ENCODE measurements at places on chromosomes 1 and 21.

GRCh38 chr1:223022641-223023473 lies 120.2 kb downstream of the TLR5 start:
- no peak for DNase-seq

DNA sequence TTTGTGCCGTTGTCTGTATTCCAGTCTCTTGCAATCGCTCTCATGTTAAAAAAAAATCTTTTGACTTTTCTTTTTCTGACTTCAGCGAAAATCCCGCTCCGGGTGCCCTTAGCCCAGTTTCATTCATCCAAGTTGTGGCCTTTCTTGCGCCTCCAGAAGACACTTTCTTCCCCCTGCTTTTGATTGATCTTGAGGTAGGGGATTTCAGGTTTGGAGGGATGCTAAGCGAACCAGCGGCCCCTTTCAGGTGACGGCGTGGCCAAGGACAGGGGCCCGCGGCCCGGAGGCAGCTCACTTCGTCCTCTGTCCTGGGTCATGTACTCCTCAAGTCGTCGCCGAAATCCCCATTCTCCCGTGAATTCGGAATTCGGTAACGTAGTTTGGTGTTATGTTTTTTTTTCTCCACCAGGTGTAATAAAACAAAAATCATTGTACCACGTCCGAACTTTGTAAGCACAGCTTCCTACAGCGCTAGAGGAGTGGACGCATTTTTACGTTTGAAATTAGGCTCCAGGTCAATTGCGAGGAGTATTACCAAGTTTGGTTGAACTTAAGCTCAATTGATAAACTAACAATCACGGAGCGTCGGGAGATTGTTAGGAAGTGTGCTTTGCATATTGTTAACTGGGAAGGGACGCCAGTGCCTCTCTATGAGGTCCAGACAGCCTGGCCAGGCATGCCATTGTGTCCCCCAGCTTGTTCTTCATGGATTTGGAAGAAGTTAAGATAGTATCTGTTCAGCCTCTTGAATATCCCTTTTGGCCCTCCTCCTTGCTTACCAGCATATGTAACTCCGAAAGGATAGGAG lies 1.1 kb downstream of the MRPS6 start:
- no peak for DNase-seq

DNA sequence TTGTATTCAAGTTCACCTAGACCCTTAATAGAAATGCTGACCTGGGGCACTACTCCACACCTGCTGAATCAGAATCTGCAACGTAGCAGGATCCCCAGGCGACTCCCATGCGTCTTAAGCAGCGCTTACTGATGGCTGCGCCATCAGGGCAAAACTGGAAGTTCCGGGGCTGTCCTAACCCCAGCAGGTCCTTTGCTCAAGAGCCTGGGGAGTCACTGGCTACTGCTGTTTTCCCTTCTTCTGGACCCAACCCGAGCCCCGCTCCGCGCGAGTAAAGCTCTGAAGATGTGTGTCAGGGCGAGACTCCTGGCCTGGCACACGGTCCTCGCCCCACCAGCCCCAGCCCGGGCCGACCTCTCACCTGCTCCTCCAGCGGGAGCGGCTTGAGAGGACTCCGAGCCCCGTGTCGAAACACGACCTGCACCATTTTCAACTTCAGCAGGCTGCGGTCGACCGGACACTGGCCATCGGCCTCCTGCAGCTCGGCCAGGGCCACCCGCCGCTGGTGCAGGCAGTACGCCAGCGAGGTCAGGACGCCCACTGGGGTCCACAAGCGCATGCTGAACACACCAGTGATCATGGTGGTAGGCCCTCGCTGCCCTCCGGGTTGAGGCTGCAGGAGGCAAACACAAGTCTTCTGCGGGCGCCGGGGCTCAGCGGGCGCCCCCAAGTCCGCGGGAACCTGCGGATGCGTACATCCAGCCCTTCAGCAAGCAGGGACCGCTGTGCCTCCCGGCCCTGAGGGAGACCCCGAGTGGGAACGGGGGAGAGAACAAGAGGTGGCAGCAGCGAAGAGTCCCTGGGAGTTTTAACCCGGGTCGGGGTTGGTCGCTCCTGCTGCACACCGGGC lies 630 bp downstream of the ACP6 start:
- DNase-seq = no peak

- DNase-seq = no peak
Measured at GRCh38 chr1:54710841-54711240, 4.8 kb upstream of the TTC4 start.

DNA sequence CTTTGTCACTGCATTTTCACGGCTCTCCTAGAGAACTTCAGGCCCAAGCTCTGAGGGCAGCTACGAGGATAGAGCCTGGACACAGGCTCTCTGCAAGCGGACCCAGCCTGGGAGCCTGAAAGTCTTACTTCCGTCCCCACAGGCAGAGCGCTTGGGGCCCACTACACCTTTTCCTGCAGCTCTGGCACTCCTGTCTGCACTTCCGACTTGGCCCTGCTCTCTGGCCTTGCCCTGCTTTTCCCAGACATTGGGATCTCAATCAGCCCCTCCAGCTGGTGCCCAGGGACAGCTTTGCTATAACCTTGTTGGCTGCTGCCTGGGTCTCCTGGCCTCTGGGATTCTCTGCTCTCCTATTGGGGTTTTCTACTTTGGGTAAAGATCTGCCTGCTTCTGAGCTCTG lies 27.6 kb downstream of the WNT4 start:
- DNase-seq = no peak

GRCh38 chr1:97767381-97767780 lies 153.5 kb downstream of the DPYD start:
- no peak for DNase-seq

- DNase-seq = no peak
Measured at GRCh38 chr1:94757931-94758330, 62.2 kb upstream of the SLC44A3 start.

DNA sequence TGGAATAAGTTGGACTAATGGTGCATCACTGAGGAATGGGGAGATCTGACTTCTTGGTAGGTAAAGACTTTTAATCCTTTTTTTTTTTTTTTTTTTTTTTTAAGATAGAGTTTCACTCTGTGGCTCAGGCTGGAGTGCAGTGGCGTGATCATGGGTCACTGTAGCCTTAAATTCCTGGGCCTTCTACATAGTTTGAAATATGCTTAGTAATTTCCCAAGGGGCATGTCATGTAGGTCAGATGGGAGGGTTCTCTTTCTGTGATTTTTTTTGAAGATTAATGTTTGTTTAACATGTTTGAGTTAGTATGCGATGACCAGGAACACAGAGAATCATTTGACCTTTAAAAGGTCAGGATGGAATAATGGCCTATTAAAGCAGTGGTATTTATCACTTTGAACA lies 129.1 kb downstream of the S1PR1 start:
- DNase-seq = no peak

DNA sequence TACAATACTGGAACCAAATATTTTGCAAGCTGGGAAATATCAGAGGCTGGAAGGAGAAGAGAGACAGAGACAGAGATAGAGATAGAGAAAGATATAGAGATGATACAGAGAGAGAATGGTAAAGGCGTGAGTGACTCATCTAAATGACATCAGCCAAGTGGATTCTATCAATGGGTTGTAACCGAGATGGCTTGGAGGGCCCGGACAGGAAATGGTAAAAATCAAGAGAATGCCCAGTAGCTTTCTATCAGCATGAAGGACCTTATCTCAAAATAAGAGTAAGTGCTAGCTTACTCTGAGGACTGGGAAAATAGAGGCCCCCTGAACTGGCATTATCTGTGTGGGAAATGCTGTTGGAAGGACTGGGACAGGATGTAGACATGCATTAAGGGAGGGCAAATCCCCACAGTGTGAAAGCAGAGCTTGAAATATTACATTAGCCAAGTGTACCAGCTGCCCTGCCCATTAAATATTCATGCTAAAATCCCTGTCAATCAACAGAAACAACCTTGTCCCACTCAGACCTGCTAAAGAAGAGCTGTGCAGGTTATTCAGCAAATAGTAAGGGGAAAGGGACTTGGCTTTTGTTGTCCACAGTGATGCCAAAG lies 76.6 kb upstream of the ZNF644 start:
- DNase-seq = no peak

DNA sequence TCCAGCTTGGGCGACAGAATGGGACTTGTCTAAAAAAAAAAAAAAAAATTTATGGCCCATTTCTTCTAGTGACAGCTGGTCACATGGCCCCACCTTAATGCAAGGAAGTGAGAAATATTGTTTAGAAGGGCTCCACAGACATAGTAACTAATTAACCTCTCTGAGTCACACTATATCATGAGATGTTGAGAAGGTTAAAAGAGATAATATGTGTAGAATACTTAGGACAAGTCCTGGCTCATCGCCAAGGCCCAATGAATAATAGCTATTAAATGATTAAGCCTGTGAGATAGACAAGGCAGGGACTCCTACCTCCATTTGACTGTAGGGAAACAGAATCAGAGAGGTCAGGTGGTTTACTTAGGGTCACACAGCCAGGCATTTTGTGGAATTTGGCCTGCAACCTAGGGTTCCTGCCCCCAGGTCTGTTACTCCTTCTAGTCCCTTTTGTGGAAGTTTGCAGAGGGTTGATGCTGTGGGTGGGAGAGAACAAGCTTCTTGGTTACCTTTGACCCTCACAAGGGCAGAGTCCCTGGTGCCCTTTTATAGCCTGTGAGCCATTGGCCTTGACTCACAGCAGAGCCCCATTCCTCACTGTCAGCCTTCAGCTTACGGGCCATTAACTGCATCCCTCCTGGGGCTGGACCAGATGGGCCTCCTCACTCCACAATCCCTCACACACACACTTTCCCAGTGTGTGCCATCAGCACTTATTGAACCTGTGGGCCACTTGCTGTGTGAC lies 48.5 kb downstream of the OPRD1 start:
- no peak for DNase-seq

DNA sequence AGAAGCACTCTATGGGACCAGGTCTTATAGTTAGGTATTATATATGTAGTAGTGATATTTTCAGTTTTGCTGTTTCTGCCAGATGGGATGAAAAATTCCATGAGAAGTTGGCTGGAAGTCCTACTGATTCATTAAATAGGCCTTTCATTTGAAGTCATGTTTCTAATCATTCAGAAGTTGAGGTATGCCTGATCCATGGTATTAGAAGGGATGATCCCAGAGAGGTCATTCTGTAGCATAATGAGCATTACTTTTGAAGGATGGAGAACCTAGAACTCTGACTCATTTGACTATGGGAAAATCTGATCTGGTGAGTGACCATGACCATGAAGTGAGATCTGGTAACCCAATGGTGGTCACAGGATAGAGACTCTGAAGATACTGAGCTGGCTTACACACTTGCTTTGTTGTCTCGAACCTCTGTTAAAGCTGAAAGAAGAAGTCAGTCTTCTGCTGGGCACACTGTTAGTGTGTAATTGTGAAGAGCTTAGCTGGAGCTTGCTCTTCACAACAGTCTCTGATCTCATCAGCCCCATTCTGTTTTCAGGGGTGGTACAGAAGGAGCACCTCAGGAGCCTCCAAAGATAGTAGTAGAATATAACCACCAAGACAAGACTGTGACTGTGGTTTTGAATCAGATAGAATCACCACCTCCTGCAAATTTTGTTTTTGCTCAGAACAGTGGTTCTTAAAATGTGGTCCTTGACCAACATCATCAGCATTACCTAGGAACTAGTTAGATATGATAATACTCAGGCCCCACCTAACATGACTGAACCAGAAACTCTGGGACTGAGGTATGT lies 9.0 kb downstream of the MGST3 start:
- DNase-seq = no peak

GRCh38 chr1:226069811-226070489 lies 7.4 kb downstream of the H3-3A start:
- no peak for DNase-seq

- DNase-seq = no peak
Measured at GRCh38 chr1:212816567-212817278, 25.0 kb downstream of the TATDN3 start.

- no peak for DNase-seq
Measured at GRCh38 chr1:243883551-243883950, 33.5 kb upstream of the AKT3 start.

DNA sequence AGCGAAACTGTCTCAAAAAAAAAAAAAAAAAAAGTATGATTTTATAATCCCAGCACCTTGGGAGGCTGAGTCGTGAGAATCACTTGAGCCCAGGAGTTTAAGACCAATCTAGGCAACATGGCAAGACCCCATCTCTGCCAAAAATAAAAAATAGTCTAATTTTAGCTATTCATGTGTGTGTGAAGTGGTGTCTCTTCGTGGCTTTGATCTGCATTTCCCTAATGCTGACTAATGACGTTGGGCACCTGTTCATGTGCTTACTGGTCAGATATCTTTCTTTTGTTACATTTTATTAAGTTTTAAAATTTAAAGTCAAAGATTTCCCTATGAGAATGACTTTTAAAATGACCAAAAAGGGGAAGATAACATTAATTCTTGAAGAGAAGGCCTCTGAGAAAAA lies 31.0 kb downstream of the PSEN2 start:
- no peak for DNase-seq

DNA sequence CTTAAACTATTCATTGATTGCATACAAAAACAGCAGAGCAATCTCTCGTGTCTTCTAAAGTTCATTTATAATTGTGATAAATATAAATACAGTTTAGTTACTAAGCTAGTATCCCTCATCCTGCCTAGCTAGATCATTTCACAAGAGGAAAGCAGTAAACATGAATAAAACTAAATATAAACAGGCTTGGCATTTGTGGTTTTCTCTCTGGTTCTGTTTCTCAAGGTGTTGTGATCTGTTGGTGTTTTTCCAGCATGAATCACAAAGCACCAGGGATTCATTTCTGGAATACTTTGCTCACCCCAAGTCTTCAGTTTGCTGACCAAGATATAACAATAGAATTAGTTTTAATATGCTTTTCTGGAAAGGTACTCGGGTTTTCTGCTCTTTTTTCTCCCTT lies 32.7 kb upstream of the GLIS1 start:
- DNase-seq = no peak

DNA sequence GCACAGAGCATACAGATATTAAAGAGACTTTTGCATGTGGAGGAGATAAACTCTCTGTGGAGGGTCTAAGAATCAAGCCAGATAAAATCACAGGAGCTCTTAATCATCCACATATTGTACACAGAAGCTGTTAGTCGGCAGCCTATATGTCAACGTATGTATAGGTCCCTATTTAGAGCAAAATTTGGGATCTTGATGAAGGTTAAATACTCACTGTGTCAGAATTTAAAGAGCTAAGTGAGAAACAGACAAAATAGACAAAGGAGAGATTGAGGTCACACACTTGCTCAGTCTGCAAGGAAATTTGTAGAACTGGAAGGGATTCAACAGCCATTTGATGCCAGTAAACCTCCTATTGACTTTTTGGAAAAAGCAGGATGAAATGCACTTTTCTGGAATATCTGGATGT lies 4.1 kb upstream of the IRF2BP2 start:
- DNase-seq = no peak

GRCh38 chr1:72662918-72663317 lies 380.6 kb upstream of the NEGR1 start:
- DNase-seq = no peak
